ENCODE measurements at places on chromosomes 6 and 20.

- DNase-seq: no peak
Observed at GRCh38 chr6:137361701-137362100, 132.5 kb downstream of the OLIG3 start.

GRCh38 chr6:45442716-45443115, 65.0 kb upstream of the SUPT3H start:
- DNase-seq: no peak

DNA sequence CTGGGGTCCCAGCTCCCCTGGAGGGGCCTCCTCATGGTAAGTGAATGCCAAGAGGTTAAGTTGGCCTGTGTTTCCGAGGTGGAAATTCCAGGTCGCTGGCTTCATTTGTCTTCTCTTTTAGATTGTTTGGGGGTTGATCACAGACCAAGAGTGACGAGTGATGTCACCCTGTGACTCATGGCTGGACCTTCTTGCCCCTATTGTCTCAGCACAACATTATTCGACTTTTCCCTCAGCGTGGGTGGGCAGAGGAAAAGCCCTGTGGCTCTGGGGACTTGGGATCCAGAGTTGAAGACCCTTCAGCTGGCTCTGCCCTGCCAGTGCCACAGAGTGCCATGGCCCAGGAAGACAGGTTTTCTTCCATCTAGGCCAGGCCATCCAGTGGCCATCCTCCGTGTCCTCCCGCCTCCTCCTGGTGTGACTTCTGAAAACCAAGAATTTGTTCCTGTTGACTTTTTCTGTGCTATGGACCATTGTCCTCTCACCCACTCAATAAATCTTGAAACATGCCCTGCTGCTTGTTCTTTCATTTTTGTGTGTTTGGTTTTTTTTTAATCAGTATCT, 15.4 kb upstream of the SNHG17 start:
- no peak for DNase-seq

GRCh38 chr20:22490287-22491193, 93.8 kb downstream of the FOXA2 start:
- DNase-seq: no peak

GRCh38 chr6:53250176-53251032, 98.3 kb downstream of the ELOVL5 start:
- no peak for DNase-seq

- DNase-seq: no peak
Observed at GRCh38 chr6:129657483-129657882, 52.5 kb downstream of the ARHGAP18 start.

GRCh38 chr6:88952065-88952704, 11.2 kb downstream of the RNGTT start:
- peak; percentile 32 for DNase-seq

DNA sequence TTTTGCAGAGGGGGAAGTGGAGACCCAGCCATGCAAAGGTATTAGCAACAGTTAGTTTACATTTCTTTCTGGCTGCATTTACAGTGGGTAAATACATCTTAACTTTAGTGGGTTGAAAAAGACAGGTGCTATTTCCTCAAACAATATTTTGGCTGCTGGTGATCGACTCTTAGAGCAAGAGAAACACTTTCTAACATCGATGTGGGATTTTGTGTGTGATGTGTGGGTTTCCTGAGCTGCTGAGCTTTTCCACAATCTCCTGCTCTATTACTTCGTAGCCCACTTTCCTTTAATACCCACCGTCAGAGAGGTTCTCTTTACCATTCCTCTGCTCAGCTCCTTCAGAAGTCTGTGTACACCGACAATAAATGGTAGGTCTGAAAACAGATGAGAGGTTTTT, 339.0 kb downstream of the NRN1 start:
- no peak for DNase-seq

DNA sequence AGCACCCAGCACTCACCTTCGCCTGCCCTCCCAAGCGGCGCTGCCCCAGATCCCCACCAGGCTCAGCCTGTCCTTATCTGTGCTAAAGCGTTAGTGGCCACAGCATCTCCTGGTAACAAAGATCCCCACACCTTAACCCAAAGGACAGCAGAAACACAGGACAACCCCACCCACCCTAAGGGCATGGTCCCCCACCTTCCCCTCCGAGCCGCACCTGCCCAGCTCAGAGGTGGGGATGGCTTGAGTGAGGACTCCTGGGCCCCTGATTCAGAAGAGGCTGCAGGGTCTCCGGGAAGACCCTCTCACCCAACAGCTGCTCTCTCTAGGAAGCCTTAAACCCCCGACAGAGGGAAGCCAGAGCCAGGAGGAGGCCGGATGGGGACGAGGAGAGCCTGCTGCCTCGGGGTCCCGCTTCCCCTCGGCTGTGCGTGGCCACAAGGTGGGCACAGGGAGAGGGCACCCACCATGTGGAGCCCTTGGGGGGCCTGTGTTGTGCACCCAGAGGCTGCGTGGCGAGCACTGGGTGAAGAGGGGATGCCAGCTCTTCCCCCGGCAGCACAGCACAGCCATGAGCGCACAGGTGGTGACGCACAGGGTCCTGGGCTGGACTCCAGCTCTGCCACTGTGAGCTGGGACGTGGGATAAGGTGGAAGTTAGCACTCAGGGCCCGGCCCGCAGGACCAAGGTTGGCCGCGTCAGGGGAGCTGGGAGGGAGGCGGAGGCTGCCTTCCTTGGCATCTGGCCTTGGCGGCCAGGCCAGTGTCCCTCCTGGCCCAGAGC, 31.9 kb upstream of the MRGBP start:
- no peak for DNase-seq

- peak; percentile 60 for DNase-seq
Observed at GRCh38 chr20:57654363-57654997, 34.3 kb upstream of the ZBP1 start.

DNA sequence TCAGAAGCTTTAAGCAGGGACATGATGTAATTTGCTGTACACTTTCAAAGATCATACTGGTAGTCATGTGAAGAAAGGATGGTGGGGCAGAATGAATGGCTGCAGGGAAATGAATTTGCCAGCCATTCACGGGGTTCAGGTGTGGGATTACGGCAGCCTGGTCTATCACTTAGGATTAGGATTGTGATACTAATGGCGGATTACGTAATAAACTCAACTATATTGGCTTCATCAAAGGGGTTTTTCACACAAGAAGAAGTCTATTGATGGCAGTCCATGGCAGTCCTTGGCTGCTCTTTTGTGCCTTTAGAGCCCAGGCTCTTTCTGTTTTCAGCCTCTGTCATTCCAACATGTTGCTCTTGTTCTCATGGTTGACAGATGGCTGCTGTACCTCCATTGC, 12.6 kb upstream of the EEF1E1 start:
- DNase-seq: no peak

- no peak for DNase-seq
Observed at GRCh38 chr20:36090223-36090622, 64.3 kb upstream of the EPB41L1 start.

DNA sequence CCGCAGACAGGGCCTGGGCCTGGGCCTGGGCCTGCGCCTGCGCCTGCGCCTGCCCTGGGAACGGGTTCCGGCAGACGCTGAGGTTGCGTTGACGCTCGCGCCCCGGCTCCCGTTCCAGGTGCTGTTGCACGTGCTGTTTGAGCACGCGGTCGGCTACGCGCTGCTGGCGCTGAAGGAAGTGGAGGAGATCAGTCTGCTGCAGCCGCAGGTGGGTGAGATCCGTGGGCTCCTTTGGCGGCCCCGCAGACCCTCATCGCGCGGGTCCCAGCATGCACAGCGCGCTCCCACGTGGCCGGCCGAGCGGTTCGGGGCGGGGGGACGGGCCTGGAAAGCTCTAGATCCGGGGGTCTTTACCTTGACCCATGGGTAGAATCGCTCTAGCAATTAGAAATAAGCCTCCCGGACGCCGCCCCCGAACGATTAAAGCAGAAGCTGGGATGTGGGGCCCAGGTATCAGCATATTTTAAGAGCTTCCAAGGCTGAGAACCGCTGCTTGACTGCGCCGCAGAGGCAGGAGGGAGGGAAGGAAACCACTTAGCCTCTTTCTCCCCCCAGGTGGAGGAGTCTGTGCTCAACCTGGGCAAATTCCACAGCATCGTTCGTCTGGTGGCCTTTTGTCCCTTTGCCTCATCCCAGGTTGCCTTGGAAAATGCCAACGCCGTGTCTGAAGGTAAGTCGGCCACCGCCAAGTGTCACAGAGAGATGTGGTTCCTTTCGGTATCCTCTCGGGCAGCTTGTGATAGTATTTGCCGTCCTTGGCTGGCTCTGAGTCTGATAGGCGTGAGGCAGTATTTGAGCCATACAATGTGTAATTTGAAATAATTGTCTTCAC, 508 bp downstream of the NOP56 start:
- DNase-seq: peak; percentile 38

DNA sequence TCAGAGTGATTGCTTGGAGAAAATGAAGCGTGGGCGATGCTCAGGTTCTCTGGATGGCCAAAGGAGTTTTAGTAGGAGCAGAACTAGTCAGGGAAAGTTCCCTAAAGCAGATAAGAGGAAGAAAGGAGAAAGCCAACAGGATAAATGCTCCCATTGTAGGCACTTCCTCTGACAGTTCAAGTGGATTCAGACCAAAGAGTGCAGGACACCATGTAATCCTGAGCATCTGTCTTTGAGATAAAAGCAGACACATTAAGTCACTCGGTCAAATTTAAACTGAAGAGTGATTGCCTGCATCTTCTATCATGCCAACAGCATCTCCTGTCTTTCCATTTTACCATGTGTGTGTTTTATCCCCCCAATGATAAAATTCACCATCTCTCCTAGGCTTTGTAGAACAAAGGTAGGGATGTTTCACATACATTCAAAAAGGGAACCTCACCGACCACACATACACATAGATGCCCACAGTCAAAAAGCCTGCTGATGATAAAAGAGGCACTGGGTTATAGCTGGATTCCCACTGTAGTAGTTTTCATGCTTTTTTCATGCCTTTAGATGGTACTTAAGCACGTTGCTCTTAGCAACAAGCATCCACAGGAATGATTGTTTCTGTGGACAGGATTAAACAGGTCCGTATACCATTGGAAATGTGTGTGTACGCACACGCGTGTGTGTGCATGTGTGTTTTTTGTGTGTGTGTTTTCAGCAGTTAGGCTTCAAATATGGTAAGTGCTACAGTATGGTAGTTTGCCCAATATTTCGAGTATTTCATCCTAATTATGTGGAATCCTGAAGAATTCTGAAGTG, 7.0 kb downstream of the GRIK2 start:
- DNase-seq: no peak

- no peak for DNase-seq
Observed at GRCh38 chr6:110042670-110043296, 64.7 kb downstream of the GPR6 start.

DNA sequence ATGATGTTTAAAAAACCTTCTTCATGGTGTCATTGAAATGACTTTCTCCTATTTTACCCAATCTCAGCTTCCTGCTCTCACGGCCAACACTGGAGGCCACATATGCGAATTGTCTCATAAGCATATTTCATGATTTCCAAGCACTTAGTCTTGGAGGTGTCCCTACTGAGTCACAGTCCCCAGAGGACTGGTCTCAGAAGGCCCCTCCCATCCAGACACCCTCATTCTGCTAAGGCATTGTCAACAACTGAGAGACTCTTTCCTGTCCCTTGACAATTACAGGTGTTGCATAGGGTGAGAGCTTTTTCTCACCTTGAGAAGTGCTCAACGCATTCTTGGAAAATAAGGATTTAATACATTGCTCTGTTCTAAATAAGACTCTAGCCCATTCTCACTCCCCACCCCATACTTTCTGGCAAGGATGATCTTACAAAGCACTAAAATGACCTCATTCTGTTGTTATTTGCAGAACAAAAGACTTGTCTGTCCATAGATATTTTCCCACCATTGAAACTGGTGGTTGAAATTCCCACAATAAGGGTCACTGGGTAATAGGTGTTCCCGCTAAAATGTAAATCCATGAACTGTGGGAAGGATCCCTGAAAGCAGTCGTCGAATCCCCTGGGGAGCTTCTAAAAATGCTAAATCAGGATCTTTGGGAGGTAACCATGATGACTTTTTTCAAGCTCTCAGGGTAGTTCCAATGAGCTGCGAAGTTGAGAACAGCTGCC, 32.3 kb upstream of the SLC22A23 start:
- no peak for DNase-seq
